ENCODE measurements at places on chromosomes 6 and 20.

DNA sequence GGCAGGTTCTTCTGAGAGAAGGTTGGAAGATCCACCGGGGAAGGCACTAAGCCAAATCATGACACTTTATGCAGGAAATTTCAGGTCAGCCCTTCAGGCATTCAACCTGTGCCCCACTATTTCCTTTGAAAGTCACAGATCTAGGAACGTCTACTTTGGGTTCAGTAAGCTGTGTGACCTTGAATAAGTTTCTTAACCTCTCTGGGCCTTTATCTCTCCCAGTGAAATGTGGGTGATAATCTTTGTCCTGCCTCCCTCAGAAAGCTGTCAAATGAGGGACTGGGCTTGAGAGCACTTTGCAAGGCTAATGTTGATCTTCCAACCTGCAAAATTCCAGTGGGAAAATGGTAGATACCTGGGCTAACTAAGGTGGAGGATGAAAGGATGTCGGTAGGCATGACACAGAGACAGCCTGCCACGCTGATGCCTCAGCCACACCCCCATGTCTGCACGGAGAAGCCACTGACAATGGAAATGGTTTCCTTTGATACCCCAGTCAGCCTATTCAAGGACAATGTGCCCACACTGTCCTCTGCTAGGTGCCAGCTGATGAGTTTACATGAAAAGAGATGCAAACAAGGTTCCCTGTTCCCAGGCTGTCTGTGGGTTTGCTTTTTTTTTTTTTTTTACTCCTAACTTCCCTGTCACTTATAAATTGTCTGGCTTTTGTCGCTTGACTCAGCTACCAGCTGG, 9.3 kb downstream of the BNIP5 start:
- DNase-seq = no peak

GRCh38 chr6:25012657-25013056, 76.9 kb upstream of the RIPOR2 start:
- no peak for DNase-seq

DNA sequence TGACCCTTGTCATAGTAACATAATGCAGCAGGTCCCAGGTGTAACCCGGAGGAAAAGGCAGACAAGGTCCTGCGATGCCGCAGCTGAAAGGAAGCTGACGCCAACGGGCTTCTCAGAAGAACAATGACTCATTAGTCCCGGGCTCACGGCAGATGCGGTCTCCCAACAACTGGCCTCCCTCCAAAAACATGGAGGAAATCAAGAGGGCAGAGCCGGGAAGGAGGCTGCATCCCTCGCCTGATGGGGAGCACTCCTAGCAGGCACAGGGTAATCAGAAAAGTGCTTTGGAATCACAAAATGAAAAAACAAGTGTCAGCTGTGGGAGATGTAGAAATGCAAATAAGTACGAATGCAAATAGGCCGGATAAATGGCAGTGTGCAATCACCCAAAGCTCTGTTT, 165.2 kb upstream of the AGPAT4 start:
- no peak for DNase-seq

DNA sequence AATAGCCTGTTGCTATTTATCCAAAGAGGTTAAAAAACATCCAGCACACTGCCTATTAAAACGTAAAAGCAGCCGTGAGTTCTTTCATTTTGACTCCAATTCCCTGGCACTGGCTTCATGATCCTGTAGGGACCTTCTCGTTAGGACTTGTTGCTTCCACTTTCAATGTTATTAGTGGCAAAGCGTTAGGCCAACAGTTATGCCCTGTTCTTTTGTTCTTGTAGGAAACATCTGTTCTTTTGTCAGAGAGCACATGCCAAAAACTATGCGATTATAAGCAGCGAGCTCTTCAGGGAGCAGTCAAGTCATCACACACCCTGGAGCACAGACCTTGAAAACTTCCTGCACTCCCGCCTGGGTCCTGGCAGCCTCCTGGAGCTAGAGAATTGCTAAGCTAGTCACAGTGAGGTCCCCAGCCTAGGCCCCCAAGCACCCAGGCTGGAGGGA, 609.5 kb upstream of the ARID1B start:
- no peak for DNase-seq

GRCh38 chr20:44471481-44471882, 4.2 kb upstream of the TTPAL start:
- no peak for DNase-seq

DNA sequence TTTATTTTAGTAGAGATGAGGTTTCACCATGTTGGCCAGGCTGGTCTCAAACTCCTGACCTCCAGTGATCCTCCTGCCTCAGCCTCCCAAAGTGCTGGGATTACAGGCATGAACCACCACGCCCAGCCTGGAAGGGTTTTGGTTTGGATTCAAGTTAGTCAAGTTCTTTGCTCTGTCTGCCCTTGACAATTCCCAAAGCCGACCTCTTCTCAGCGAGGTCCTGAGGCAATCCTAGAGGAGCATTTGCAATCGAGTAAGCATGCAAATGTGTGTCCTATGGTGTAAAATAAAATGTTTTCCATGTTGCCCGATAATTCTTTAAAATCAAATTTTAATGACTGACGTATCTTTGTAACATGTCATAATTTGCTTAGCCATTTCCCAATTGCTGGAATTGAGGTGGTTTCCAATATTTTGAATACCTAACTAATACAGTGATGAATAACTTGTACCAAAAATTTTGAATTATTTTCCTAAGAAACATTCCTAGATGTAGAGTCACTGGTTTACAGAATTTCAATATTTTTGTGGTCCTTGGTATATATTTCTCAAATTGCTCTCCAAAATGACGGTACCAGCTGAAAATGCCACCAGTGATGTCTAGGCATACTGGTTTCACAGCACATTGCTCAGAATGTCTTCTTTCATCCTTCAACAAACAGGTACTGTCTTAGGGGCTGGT, 38.7 kb downstream of the GTF2H5 start:
- no peak for DNase-seq

DNA sequence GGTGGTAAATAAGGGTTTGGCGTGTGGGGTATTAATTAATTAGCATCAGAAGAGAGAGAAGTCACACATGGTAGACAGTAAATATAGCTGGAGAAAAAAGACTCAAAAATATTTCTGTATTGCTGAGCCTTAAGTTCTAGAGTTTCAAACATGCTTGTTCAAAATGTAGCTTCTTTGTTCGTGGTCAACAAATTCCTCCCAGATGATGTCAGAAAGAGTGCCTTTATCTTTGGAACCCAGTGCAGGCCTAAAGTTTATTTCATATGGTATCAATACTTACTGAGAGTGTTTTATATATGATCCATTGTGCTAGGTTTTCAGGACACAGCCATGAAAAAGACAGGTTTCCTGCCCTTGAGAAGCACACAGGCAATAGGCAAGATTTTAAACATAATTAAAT, 18.3 kb downstream of the MARCKS start:
- no peak for DNase-seq

DNA sequence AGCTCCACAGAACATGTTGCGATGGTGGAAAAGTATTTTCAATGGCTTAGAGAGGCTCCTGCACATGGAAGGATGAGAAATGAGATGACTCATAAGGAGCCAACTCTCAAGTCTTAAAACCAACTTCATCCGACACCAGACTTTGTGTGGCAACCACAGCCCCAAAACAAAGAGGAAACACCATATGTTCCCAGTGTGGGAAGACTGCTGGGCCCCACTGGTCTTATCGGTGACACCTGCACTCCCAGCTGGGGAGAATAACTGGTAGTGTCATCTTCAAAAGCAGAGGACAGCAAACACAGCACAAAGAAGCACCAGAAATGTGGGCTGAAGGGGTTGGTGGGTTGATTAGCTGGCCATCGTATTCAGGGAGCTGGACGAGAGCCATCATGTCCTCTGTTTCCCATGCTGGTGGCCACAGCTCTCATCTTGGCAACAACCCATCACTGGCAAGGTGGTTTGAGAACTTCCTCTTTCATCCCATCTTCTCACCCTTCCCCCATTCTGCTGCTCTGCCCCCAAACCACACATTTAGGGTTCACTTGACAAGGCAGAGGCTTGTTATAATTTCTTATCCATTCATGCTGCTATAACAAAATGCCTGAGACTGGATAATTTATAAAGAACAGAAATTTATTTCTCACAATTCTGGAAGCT, 46.0 kb upstream of the TASP1 start:
- DNase-seq = peak; percentile 5

DNA sequence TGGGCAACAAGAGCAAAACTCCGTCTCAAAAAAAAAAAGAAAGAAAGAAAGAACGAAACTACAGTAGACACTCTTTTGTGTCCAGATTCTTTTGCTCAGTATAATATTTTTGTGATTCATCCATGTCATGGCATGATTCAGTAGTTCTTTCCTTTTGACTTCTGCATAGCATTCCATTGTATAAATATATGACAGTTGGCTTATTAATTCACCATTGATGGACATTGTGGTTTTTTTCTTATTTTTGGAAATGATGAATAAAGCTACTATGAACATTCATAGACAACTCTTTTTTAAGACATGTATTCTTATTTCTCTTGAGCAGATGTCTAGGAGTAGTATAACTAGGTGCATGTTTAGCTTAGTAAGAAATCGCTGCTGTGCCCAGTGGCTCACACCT, 10.3 kb upstream of the IER3 start:
- no peak for DNase-seq

GRCh38 chr6:36860126-36860525, 14.5 kb downstream of the PPIL1 start:
- no peak for DNase-seq

- DNase-seq = peak; percentile 62
Measured at GRCh38 chr20:25584905-25585704, at the start of gene NINL. TSS of gene NINL (minus strand) at chr20:25585531. CDS start at chr20:25526587, 58,944 bp downstream.

- DNase-seq = no peak
Measured at GRCh38 chr6:82959385-82959941, 106.2 kb downstream of the UBE3D start.

DNA sequence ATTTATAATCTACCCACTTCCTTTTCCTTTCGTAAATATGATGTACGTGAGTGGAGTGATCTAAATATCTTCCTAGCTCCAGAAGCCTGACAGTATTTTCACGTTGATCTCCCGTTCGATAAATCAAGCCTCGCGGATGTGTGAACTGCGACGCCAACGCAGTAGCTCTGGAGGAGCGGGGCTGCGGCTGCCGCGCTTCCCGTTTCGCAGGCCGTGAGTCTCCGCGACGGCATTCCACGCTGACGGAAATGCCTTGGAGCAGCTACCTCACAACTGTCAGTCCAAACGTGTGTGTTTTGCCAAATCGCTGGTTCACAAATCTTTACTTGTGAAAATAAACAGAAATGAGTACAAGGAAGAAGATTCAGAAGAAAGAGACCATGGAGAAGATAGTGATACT, 41.2 kb downstream of the BTBD3 start:
- no peak for DNase-seq

GRCh38 chr6:139981768-139982181, 607.3 kb upstream of the CITED2 start:
- no peak for DNase-seq

DNA sequence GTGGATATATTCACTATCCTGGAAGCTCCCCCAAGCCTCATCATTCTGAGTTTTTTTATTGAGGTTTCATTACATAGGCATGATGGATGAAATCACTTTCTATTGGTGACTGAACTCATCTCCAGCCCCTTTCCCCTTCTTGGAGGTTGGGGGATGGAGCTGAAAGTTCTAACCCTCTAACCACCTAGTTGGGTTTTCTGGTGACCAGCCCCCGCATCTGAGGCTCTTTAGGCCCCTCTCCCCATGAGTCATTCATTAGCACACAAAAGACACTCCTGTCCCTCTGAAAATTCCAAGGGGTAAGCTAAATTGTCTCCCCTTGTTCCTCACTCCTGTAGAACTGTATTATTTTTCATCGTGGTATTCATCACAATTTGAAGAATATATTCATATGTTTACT, 33.3 kb downstream of the GFRA4 start:
- DNase-seq = no peak

- DNase-seq = peak; percentile 13
Measured at GRCh38 chr20:34522969-34523871, 7.0 kb downstream of the DYNLRB1 start.

- no peak for DNase-seq
Measured at GRCh38 chr6:16338577-16339264, 100.3 kb downstream of the GMPR start.

DNA sequence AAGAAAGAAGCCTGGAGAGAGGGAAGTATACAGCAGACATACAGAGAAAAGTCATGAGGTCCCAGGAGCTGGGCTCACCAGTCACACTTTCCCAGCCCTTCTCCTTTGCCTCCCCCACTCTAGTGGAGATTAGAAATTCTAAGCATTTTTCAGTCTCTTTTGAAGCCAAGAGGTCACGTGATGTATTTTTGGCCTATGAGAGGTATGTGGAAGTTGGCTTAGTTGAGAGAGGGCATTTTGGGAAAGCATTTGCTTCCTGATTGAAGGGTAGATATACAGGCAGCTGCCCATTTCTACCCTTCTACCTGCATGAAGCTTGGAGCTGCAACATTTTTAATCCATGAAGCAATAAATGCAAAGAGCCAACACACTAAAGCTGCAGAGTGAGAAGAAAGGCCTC, 106.0 kb upstream of the TNFAIP3 start:
- DNase-seq = no peak

- no peak for DNase-seq
Measured at GRCh38 chr20:48480216-48480772, 347.5 kb downstream of the PREX1 start.

GRCh38 chr20:4942331-4942730, 59.0 kb downstream of the SLC23A2 start:
- no peak for DNase-seq

DNA sequence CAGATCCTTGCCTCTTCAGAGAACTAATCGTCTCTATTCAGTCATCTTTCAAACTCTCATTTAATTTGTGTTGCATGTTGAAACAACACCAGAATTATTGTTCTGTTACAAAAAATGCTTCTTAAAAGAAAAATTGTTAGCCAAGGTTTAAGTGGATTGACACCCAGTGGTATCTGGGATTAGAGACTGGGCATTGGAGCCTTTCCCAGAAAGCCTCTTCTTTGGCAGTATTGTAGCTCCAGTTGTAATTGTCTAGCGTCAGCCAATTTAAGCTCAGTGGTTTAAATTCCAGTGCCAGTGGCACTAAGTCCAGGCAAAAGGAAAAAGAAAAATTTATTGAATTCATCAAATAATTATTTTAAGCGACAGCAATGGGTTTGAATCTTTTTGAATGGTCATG, 801 bp downstream of the CCDC28A start:
- no peak for DNase-seq

- DNase-seq = no peak
Measured at GRCh38 chr6:72953971-72954381, 271.3 kb downstream of the KHDC1L start.

DNA sequence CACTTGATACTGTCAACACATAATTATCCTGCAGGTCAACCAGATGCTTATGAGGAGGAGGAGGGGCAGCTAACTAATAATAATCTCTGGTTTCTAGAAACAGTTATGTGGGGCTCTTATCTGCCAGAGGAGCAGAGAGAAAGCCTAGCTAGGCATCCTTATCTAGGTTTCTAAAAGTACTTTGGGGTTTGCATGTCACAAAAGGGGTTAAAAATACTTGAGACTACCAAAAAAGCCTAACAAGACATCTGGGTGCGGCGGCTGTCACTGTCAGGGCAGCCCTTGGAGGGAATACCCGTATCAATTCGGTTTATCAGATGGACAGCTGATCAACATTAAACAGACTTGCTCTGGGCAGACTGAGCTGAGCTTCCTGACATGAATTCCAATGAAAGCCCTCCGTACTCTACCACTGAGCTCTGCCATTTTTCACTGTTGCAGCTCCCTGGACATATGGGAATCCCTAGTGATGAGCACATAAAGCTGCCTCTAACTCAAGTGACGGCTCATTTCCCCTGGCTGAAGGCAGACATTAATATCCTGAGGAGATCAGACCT, 166.6 kb downstream of the PDSS2 start:
- DNase-seq = no peak

All from T-helper 2 cell treated with Interferon-gamma antibody and Interleukin-4, amounts not matched to agents 5 μg/mL and 100 μg/mL, for 36 hours (primary cell).